Stimulated activated CD8-positive, alpha-beta memory T cell treated with anti-CD3 and anti-CD28 coated beads, Interleukin-15, amount 100 ng/mL, for 48 hours (primary cell): ENCODE measurements at places on chromosomes 11 and 22.

GRCh38 chr11:57251491-57252104, 14.5 kb upstream of the APLNR start:
- DNase-seq, result no peak

DNA sequence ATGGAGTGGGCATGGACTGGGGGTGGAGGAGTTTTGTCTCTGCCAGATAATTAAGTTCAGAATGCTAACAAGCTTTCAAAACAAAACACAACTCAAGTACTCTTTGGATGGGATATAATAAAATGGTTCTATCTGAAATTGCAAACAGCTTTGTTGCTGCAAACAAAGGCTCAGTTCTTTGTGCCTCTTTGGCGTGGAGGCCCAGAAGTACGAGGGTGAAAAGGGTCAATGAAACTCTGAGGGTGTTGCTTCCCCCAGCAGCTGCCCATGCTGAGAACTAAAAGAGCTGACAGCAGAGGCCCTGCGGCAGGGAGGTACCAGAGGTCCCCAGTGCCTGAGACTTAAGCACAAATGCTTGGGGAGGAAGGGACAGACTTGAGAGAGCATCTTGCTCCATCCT, 26.5 kb upstream of the IGSF22 start:
- DNase-seq, result no peak

DNA sequence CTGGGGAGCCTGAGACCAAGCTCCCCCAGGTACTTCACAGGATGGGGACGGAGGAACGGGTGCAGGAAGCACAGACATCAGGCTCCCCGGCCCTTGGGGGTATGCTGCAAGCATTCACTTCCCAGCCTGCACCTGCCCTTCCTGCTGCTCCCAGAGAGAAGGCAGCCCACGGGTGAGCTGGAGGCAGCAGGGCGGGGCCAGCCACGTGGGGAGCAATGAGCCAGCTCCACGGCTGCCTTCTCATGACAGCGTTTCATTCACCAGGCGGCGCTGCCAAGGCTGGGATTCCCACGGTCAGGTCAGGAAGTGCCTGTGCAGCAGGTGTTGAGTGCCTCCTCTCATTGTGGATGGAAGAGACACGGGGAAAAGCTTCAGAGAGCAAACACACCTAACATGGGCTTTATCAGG, 14.5 kb upstream of the PHLDA2 start:
- no peak for DNase-seq

DNA sequence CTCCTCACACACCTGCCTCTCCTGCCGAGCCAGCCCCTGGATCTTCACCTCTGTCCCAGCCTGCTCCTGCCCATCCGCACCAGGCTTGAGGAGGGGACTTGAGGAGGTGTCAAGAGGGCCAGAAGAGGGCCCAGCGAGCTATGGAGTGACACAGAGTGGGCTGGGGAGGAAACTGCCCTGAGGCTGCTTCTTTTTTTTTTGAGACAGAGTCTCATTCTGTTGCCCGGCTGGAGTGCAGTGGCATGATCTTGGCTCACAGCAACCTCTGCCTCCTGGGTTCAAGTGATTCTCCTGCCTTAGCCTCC, 21.9 kb upstream of the CDON start:
- DNase-seq, result no peak

DNA sequence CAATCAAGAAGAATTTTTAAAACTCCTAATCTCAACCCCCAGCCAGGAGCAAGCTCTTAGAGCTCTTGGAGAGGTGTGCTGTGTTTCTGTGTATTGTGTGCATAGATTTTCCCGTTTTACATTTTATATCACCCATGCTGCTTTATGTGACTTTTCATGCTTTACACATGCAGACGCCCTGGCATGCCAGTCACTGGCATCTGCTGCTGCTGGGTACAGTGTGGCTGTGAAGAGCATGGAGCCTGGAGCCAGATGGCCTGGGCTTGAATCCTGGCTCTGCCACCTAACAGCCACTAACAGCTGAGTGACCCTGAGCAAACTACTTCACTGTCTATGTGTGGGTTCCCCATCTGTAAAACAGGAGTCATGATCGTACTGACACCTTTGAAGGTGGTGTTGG, 23.1 kb downstream of the POLR3H start:
- no peak for DNase-seq

GRCh38 chr11:574632-575312, 1.5 kb upstream of the PHRF1 start:
- no peak for DNase-seq

- no peak for DNase-seq
These were observed 2.0 kb upstream of the PRDM11 start for GRCh38 chr11:45144126-45145082.

GRCh38 chr22:30038219-30038618, 42.0 kb upstream of the HORMAD2 start:
- DNase-seq, result no peak

GRCh38 chr11:119935349-119935925, 202.5 kb downstream of the TRIM29 start:
- DNase-seq, result no peak

GRCh38 chr22:47406180-47406834, 643.9 kb downstream of the TBC1D22A start:
- no peak for DNase-seq
